ENCODE measurements at places on chromosomes 5 and 9. TPM values are rescaled to one million over a fixed set of nuclear protein-coding genes. Genes with fewer than 3 reads are reported as not detected.

GRCh38 chr5:154351141-154351540 lies 94.7 kb upstream of the SAP30L start:
- no peak for DNase-seq

ADAMTS12 gene
- total RNA-seq, result 0.88 TPM

TMOD1 gene
- total RNA-seq, result 0.74 TPM

DNA sequence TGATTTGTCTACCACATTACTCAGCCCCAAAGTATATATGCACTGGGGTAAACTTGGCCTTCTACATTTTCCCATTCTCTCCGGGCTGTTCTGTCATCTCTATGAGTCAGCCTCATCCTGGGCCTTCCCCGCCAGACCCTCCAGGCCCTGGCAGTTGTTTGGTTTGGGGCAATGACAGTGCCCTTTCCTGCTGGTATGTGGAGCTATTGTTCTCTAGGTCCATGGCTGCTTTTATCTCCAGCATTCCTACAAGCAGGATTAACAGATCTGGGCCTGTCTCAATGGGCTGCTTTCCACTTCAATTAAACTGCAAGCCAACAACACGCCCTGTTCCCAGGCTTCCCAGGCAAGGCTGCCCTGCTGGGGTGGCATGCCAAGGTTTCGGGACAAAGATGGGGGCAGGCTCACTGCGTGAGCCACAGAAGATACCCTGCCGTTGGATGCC lies 136.4 kb downstream of the SLIT3 start:
- DNase-seq, result peak; percentile 67

FBXL7 gene
- total RNA-seq, result 32.2 TPM

FAM153A gene
- not detected for total RNA-seq

ZNF454 gene
- total RNA-seq, result 0.55 TPM

DNA sequence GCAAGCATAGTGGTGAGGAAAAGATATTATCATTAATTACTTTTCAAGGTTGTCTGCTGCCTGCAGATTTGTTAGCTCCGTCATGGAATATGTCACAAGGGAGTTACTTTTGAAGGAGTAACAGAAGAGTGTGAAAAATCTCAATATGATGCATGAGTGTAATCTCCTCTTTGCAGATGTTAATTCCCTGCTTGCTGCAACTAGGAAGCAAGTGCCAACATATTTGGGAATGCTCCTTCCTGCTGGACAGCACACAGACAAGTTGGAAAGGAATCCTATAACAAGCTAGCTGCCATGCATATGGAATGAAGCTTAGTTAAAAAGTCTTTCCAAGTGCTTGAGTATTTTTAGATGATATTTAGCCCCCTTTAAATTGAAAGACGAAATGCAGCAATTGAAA lies 2023.6 kb upstream of the CDH6 start:
- DNase-seq, result no peak
